Lower lobe of right lung (tissue), 2 donors: ENCODE measurements at places on chromosomes 3 and 15. TPM values are rescaled to one million over a fixed set of nuclear protein-coding genes. Genes with fewer than 3 reads are reported as not detected.

CCK gene
- not detected for total RNA-seq

DNA sequence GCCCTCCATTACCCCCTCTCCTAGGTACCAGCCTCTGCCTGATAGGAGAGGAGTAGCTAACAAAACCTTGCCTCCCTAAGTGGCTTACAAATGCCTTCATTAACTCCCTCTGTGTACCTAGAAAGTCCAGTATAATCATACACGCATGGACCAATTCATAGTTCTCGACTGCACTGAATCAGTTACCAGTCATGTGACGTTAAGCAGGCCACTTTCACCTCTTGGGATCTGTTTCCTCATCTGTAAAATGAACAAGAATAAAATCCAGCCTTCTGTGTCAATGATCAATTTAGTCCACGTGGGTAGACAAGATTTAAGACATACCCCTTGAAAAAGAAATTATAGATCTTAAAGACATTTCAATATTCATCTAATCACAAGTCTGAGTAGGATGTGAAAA, 72.2 kb downstream of the TRIM69 start:
- H3K27ac ChIP-seq: no peak overlapping the region
- H3K36me3 ChIP-seq: no peaks in the 10 kb centered on the region
- DNase-seq: no peak
- H3K4me1 ChIP-seq: no peaks in the 10 kb centered on the region
- no peaks in the 10 kb centered on the region for H3K27me3 ChIP-seq

DNA sequence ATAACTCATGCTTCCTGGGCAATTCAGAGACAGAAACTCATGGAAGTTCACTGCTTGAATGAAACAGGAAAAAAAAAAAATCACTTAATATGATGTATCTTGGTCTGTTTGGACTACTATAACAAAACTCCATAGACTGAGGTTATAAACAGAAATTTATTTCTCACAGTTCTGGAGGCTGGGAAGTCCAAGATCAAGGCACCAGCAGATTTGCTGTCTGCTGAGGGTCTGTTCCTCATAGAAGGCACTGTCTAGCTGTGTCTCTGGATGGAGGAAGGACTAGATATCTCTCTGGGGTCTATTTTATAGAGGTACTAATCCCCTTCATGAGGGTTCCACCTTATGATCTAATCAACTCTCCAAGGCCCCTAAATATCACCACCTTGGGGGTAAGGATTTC, 119.3 kb downstream of the IGF2BP2 start:
- H3K36me3 ChIP-seq: no peaks in the 10 kb centered on the region
- DNase-seq: no peak
- peaks cover 19% of the 10 kb centered on the region for H3K4me1 ChIP-seq
- H3K4me3 ChIP-seq: no peak overlapping the region
- H3K27me3 ChIP-seq: no peaks in the 10 kb centered on the region

C3orf22 gene
- total RNA-seq: not detected

GRCh38 chr3:98223907-98224672, 40.0 kb upstream of the OR5H6 start:
- DNase-seq: no peak
- no peak overlapping the region for H3K4me3 ChIP-seq
- H3K4me1 ChIP-seq: no peaks in the 10 kb centered on the region
- H3K27me3 ChIP-seq: no peaks in the 10 kb centered on the region

GOLGA6L22 gene
- not detected for total RNA-seq

CHRM5 gene
- not detected for total RNA-seq

MAN2C1 gene
- total RNA-seq: 208 TPM

AP3B2 gene
- 3.0 TPM for total RNA-seq

CD86 gene
- 29.5 TPM for total RNA-seq

DNA sequence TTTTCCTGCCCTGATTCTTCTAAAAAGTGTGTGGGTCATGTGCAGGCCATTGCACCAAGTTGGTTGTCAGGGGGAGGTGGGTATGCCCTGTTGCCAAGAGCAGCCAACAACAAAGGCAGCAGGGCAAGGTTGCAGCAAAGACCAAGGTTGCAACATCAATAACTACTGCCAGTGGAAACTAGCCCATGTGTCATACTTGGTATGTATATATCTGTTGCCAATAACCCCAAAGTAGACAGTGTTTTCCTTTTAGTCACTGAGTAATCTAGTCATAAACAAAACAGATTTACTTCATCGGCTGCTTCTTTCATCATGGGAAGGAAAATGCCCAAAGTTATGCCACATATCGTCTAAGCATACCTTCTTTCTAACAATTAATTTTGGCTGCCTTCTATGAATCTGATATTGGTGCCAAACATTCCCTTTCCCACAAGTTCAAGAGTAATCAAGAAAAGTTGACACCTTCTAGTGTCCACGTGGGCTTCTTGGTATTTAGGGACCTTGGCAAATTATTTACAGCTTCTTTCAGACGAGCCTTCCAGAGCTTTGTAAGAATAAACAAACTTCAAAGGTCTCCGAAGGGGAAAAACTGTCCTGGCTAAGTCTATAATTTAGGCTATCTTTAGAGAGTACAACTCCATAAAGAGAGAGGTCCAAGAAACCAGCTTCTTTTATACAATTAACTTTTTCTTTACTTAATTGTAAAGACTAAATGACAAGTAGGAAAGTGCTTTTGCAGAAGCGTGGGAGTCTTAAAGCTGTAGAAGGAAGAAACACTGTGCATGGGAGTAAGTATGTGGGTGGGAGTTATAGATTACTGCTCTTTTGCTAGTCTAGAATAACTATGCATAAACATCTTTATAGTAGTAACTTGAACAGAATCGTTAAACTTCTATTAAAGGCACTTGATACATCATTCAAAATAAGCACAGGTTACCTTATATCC, 10.0 kb upstream of the MBNL1 start:
- no peaks in the 10 kb centered on the region for H3K36me3 ChIP-seq
- no peak overlapping the region for H3K4me3 ChIP-seq
- peak; percentile 77 for DNase-seq
- H3K27ac ChIP-seq: peak overlapping the region; percentile 73

DNA sequence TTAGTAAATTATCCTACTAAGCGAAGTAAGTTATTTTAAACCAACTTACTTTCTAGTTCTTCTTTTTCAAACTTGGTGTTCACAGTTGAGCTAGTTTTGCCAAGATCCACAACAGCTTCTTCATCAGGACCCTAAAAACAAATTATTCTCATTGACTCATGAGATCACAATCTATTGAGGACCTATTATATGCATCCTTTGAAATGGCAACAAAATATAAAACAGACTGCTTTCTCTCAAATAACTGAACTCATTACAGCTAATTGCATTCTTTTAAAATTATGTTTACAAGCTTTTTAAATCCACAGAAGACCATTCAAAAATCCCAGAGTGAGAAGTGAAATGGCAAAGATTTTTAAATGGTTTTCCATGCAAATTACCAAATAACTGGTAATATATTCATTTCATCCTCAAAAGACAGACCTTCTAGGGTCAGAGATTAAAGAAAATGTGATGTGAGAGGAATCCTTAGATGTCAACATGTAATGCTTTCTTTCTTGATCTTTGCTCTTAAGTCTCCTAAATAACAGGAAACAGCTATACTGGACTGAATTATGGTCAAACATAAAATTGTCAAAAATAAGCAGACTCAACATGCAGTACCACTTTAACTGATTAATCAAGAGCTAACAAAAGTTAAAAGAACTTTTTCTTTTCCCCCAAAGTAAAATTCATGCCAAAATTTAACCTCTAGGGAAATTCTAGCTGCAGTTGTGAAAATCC, 31.7 kb downstream of the SLC4A7 start:
- H3K27me3 ChIP-seq: no peaks in the 10 kb centered on the region
- H3K4me3 ChIP-seq: no peak overlapping the region
- peaks cover 9% of the 10 kb centered on the region for H3K36me3 ChIP-seq
- no peak for DNase-seq
- peaks cover 9% of the 10 kb centered on the region for H3K4me1 ChIP-seq

TRANK1 gene
- 36.9 TPM for total RNA-seq

DNA sequence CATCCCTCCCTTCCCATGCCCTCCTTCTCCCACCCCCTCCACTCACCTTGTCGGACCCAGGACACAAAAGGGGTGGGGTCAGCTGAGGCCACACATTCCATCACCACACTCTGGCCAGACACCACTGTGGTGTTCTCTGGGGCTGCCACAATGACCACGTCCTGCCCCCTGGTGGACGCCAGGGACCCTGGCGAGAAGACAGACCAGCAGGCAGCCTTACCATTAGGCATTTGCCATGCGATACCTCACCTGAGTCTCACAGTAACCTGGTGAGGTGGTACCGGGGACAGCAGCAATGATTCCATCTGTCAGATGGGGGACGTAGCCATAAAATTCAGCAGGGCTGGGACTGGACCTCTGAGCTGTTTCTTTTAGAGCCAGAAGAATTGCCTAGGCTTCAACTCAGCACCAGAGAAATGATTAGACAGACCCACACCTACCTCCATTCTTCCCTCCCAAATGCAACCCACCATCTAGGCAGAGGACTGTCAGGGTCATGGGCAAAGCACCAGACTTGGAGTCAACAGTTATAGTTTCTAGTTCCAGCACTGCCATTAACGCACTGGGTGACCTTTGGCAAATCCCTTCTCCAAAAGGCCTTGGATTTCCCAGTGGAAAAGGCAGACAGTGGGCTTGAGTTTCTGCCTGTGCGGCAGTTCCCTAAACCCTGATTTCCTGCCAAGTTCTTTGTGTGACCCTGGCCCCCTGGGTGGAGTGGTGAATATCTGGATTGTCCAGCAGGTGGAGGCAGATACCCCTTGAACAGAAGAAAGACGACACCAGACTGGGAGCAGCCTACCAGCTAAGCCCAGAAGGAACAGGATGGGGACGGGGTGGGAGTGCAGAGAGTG, 21.8 kb downstream of the IGDCC4 start:
- H3K36me3 ChIP-seq: no peaks in the 10 kb centered on the region
- no peak overlapping the region for H3K4me3 ChIP-seq
- no peaks in the 10 kb centered on the region for H3K4me1 ChIP-seq
- H3K27me3 ChIP-seq: peaks cover 47% of the 10 kb centered on the region
- peak; percentile 63 for DNase-seq
- no peak overlapping the region for H3K27ac ChIP-seq

MNS1 gene
- 2.3 TPM for total RNA-seq

DNA sequence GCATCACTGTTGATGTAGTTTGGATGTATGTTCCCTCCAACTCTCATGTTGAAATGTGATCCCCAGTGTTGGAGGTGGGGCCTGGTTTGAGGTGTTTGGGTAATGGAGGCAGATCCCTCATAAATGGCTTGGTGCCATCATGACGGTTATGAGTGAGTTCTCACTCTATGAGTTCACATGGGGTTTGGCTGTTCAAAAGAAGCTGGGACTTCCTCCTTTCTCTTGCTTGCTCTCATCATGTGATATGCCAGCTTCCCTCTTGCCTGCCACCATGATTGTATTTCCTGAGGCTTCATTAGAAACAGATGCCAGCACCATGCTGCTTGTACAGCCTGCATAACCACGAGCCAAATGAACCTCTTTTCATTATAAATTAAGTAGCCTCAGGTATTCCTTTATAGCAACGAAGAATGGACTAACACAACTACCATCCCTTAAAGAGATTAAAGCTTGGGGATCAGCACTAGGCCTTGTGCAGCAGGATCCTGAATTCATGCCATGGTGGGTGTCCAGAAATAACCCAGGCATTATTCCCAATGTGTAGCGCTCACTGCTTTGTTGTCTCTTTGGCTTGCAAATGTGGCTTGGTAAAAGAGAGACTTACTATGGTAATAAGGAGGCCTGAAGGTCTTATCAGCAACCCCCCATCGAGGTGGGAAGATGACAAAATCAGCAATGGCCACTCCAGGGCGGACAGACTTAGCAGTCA, 41.9 kb downstream of the NDUFB4 start:
- DNase-seq: no peak
- no peaks in the 10 kb centered on the region for H3K27me3 ChIP-seq
- H3K27ac ChIP-seq: no peak overlapping the region
- H3K36me3 ChIP-seq: no peaks in the 10 kb centered on the region
- no peak overlapping the region for H3K4me3 ChIP-seq
- H3K4me1 ChIP-seq: peaks cover 12% of the 10 kb centered on the region

FBXL22 gene
- 1.4 TPM for total RNA-seq

CYP19A1 gene
- total RNA-seq: 0.95 TPM

DNA sequence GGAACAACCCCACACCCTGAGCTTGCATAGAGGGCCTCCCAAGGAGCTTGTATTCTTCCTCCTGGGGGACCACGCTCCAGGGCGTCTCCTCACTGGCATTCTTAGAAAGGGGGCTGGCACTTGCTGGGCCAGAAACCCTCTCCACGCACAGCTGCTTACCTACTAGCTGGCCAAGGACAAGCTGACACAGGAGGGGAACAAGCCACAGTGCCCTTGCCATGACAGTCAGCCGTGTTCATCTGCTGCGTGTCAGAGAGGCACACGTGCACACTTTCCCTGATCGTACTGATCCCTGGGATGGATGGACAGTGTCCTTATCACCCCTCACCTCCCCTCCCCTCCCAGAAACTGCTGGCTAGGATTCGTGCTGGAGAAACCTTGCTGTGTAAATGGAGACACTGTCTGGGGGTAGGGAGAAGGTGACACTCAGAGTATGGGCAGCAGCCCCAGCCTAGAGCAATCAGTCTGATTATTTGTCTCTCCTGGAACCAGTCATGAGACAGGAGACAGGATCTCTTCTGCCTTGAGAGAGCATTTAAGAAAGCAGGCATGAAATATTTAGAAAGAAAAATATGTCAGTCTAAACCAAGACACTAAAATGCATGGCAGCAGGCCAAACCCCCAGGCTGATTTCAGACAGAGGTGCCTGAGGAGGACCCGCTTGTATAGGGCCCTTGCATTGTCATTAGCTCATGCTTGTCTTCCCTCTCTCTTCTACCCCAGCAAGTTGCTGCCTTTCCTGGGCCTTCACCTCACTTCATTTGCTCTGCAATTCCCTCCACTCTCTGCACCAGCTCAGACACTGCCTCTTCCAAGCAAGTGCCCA, 311.8 kb upstream of the TRIM42 start:
- H3K4me1 ChIP-seq: no peaks in the 10 kb centered on the region
- no peaks in the 10 kb centered on the region for H3K27me3 ChIP-seq
- H3K4me3 ChIP-seq: no peak overlapping the region

DNA sequence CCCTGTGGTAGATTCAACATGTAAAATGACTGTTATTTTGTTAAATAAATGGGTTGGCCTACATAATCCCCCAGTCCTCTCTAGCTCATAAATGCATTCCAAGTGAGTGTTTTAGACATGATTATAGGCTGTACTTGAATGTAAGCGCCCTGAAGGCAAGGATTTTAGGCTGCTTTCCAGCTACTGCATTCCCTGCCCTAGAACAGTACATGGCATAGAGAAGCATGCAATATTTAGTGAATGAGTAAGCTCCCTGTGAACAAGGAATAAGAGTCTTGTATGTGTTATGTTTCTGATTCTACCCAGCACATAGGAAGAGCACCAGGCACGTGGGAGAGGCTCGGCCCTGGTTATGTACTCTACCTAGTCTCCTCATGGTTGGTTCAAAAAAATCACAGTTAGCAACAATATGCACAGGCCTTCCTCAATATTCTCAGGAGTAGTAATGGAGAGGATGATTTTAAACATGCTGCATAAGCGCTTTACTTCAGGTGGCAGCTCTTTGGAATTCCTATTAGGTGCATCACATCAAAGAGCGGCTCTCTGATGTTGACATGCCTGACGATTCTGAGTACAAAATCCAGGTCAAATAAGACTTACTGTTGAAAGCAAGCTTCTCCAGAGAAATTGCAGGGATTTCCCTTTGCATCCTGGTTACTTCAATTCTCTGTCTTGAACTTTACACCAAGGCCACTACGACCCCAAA, 456.6 kb downstream of the MAGI1 start:
- no peaks in the 10 kb centered on the region for H3K4me1 ChIP-seq
- H3K4me3 ChIP-seq: no peak overlapping the region
- no peaks in the 10 kb centered on the region for H3K27me3 ChIP-seq
- no peak for DNase-seq

GRCh38 chr15:34737477-34737876, 17.3 kb downstream of the GJD2 start:
- H3K4me1 ChIP-seq: no peaks in the 10 kb centered on the region
- no peaks in the 10 kb centered on the region for H3K36me3 ChIP-seq
- peaks cover 4% of the 10 kb centered on the region for H3K27me3 ChIP-seq
- H3K27ac ChIP-seq: no peak overlapping the region
- no peak overlapping the region for H3K4me3 ChIP-seq
- DNase-seq: no peak

LDHAL6B gene
- total RNA-seq: not detected

TEX55 gene
- not detected for total RNA-seq

GOLGA6L10 gene
- 0.41 TPM for total RNA-seq
